ENCODE measurements at places on chromosomes 2 and 18.

DNA sequence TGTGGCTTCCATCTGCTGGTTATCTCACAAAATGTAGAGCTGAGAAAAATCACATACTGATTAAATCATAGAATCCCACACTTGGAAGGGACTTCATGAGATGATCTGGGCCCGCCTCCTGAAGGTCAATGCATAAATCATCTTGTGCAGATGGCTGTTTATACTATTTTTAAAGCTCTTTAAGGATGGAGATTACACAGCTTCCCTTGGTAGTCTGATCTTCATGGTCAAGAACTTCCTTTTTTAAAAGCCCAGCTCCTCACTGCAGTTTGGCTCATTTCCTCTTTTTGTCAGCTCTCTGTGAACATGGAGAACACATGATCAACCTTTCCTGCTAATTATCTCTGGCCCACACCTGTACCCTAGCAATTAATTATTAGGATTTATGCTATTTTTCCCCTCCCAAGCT, 25.9 kb downstream of the GCG start:
- no peak for DNase-seq

DNA sequence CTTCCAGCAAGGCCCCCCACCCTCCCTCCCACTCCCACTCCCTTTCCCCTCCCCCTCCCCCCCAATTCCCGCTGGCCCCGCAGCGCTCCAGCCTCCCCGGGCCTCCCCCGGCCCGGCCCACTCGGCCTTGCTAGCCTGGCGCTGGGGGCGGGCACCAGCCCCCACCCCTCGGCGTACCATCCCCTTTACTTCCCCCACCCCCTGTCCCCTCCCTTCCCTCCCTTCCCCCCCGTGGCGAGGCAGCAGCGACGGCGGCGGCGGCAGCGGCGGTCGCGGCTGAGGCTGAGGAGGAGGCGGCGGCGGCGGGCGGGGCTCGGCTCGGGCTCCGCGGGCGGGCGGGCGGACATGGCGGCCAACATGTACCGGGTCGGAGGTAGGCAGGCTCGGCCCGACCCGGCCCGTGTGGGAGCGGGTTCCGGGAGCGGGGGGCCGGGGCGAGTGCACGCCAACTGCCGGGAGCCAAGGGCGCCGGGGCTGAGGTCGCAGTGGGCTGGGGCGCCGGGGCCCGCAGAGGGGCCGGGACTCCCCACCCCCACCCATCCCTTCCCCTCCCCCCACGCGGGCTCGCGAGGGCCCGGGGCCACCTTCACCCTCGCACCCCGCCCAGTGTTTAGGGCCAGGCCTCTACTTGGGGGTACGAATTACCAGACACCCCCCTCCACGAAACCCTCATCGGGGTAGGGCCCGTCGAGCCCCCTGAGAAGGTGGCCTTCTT, at the start of gene MTA3:
MTA3 (plus strand) TSS at position 232 of the 715 bp plus-strand sequence; CDS start at position 346, 114 bp downstream.
- peak; percentile 53 for DNase-seq

DNA sequence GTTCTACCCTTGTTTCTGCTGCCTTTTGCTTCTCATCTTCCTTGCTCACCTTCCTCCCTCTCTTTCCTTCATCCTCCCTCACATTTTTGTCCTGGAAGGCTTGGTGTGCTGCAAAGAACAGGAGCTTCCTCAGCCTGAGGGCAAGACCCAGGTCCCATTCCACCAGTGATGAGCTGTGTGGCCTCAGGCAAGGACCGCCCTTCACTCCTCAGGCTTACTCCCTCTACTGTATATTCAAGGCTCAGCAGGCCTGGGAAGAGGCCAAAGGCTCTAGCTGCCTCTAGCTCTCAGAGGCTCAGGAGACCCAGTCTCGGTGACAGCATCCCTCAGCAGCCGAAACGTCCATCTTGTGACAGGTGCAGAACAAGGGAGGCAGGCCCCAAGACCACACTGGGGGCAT, 97.5 kb downstream of the MRO start:
- DNase-seq: peak; percentile 20

GRCh38 chr2:49271060-49271606, 116.8 kb upstream of the FSHR start:
- DNase-seq: no peak

DNA sequence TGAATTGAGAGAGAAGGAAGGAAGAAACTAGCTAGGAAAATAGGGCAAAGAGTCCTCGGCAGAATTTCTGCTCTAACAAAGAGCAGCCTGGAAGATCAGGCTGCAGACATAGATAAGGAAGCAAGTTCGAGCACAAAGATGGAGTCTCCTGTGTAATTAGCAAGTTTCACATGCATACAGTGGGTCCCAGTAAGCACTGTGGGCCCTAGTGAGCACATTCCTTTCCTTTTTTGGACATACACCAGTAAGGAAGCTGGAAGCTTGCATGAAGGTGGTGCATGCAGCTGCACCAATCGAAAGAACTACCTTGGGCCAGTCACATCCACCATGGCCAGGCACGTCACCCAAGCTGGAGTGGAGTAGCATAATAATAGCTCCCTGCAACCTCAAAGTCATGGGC, 109.7 kb downstream of the NOL4 start:
- no peak for DNase-seq

Data from SK-MEL-5 (cell line).